ENCODE measurements at places on chromosomes 6 and 20. TPM values are rescaled to one million over a fixed set of nuclear protein-coding genes. Genes with fewer than 3 reads are reported as not detected.

GRCh38 chr6:155260686-155261085, 3.1 kb upstream of the CLDN20 start:
- no peak for DNase-seq
- no peaks in the 10 kb centered on the region for H3K4me1 ChIP-seq
- H3K36me3 ChIP-seq, result peaks cover 11% of the 10 kb centered on the region
- H3K27me3 ChIP-seq, result no peaks in the 10 kb centered on the region
- H3K27ac ChIP-seq, result no peak overlapping the region

GRCh38 chr6:136889271-136890193, 32.6 kb upstream of the SLC35D3 start:
- H3K27ac ChIP-seq, result no peak overlapping the region
- DNase-seq, result no peak
- no peaks in the 10 kb centered on the region for H3K36me3 ChIP-seq
- H3K4me3 ChIP-seq, result no peak overlapping the region
- H3K27me3 ChIP-seq, result no peaks in the 10 kb centered on the region

Gene IRF4
- 703 TPM for total RNA-seq

- peaks cover 35% of the 10 kb centered on the region for H3K4me1 ChIP-seq
- no peaks in the 10 kb centered on the region for H3K36me3 ChIP-seq
- DNase-seq, result no peak
- H3K27ac ChIP-seq, result no peak overlapping the region
- no peak overlapping the region for H3K4me3 ChIP-seq
Measured at GRCh38 chr6:16441262-16441661, 202.9 kb downstream of the GMPR start.

GRCh38 chr20:20276811-20277530, 90.9 kb upstream of the INSM1 start:
- no peaks in the 10 kb centered on the region for H3K36me3 ChIP-seq
- no peak for DNase-seq
- H3K4me3 ChIP-seq, result no peak overlapping the region
- no peaks in the 10 kb centered on the region for H3K27me3 ChIP-seq
- no peaks in the 10 kb centered on the region for H3K4me1 ChIP-seq
- H3K27ac ChIP-seq, result no peak overlapping the region

GRCh38 chr20:36362261-36362660, 56.1 kb downstream of the DLGAP4 start:
- no peaks in the 10 kb centered on the region for H3K4me1 ChIP-seq
- DNase-seq, result no peak
- H3K27me3 ChIP-seq, result no peaks in the 10 kb centered on the region
- H3K36me3 ChIP-seq, result no peaks in the 10 kb centered on the region
- H3K4me3 ChIP-seq, result no peak overlapping the region
- H3K27ac ChIP-seq, result no peak overlapping the region

- no peaks in the 10 kb centered on the region for H3K36me3 ChIP-seq
- no peak for DNase-seq
- no peaks in the 10 kb centered on the region for H3K4me1 ChIP-seq
- no peak overlapping the region for H3K4me3 ChIP-seq
- H3K27me3 ChIP-seq, result no peaks in the 10 kb centered on the region
- no peak overlapping the region for H3K27ac ChIP-seq
Measured at GRCh38 chr6:5556011-5556410, 294.7 kb downstream of the FARS2 start.

GRCh38 chr20:3330046-3330741, 77.3 kb downstream of the DNAAF9 start:
- peaks cover 10% of the 10 kb centered on the region for H3K4me1 ChIP-seq
- no peaks in the 10 kb centered on the region for H3K27me3 ChIP-seq
- H3K27ac ChIP-seq, result no peak overlapping the region
- DNase-seq, result no peak
- no peak overlapping the region for H3K4me3 ChIP-seq

- no peak for DNase-seq
- no peaks in the 10 kb centered on the region for H3K36me3 ChIP-seq
Measured at GRCh38 chr6:143368426-143368825, 82.1 kb downstream of the ADAT2 start.

GRCh38 chr6:252775-253535, 39.3 kb upstream of the DUSP22 start:
- no peaks in the 10 kb centered on the region for H3K36me3 ChIP-seq
- no peaks in the 10 kb centered on the region for H3K4me1 ChIP-seq
- H3K4me3 ChIP-seq, result no peak overlapping the region
- H3K27me3 ChIP-seq, result no peaks in the 10 kb centered on the region
- no peak overlapping the region for H3K27ac ChIP-seq

DNA sequence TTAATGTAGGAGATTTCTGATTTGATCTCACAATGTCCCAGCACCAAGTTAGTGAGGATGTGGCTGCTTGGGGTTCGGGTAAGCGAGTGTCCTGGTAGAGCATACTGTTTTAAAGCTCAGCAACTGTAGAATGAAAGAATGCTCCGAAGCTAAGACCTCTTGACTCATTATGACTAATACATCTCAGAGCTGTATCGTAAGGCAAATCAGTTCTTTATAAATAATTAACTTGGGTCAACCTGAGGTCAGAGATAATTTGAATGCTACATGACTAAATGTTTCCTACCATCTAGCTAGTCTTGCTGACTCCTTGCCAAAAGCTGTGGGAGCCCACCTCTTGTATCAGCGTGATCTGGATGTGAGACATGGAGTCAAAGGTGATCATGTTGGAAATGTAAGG, 128.8 kb upstream of the PDE7B start:
- no peak for DNase-seq
- H3K27me3 ChIP-seq, result no peaks in the 10 kb centered on the region
- H3K36me3 ChIP-seq, result no peaks in the 10 kb centered on the region
- H3K4me1 ChIP-seq, result no peaks in the 10 kb centered on the region
- no peak overlapping the region for H3K27ac ChIP-seq

DNA sequence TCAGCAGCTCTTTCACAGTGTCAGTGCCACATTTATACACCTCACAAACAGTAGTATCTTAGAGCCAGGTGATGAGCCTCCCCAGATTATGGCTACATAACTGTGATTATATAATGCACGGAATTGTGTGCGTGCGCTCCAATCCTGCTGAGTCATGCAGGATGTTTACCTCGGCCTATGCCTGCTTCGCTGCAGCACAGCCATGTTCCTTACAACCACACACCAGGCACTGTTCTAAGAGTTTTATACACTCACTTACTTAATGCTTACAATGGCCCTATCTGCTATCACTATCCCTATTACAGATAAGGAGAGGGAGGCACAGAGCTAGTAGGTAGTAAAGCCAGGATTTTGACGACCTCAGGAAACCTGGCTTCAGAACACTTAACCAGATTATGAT, 7.3 kb downstream of the ZKSCAN3 start:
- no peaks in the 10 kb centered on the region for H3K27me3 ChIP-seq
- peaks cover 14% of the 10 kb centered on the region for H3K4me1 ChIP-seq

Gene HRH3
- total RNA-seq, result not detected

DNA sequence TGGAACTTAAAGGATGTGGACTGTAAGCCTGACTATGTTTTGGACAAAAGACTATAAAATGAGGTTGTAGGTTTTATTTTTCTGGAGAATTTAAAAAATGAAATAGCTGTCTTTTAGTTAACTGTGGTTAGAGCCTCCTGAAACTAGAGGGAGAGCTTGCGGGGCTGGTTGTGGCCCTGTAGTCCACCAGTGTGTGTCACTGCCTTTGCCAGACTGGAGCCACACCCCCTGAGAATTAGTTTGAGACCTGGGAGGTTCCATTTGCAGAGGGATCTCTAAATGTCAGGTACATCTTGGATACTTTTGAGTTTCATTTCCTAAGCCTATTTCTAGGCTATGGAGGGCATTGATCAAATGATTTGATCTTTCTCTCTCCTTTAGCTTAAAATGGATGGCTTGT, 20.8 kb downstream of the ZC2HC1B start:
- DNase-seq, result no peak
- H3K27ac ChIP-seq, result no peak overlapping the region
- no peaks in the 10 kb centered on the region for H3K4me1 ChIP-seq
- no peaks in the 10 kb centered on the region for H3K36me3 ChIP-seq
- no peak overlapping the region for H3K4me3 ChIP-seq

Measured in CD8-positive, alpha-beta memory T cell (primary cell).